ENCODE measurements at places on chromosomes 2 and 18. TPM values are rescaled to one million over a fixed set of nuclear protein-coding genes. Genes with fewer than 3 reads are reported as not detected.

The SERPINB2 gene
- polyA plus RNA-seq = 9.8 TPM

The DNER gene
- 1.4 TPM for polyA plus RNA-seq

DNA sequence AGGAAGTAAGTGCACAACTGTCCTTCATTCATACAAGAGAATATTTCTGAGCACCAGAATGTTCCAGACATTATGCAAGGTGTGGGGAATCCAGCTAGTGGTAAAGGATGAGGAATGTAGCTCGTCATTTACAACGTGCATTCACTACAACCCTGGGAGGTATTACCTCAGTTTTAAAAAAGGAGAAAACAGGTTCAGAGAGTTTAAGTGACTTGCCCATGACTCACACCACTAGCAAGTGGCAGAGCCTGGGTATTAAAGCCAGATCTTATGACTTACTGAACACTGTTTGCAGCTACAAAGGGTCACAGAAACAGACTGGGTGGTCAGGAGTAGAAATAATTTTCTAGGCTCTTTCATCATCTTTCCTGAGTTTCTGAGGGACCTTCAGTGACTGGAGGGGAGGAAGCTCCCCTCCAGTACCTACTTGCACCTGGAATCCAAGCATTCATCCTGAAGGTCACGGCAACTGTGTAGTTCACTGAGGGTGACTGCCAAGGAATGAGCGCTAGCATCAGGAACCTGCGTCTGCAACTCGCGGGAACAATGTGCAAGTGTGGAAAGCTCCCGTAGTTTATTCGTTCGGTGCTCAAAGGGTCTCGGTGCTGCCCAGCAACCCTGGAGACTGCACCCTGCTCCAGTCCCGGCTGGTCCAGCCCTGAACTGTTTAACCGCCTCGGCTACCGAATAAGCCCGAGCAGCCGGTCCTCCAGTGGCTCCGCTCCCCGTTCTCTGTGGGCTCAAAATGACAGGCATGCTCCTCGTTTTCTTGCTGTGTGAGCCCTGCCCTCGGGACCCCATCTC lies 647 bp downstream of the CCDC121 start:
- DNase-seq = no peak

DNA sequence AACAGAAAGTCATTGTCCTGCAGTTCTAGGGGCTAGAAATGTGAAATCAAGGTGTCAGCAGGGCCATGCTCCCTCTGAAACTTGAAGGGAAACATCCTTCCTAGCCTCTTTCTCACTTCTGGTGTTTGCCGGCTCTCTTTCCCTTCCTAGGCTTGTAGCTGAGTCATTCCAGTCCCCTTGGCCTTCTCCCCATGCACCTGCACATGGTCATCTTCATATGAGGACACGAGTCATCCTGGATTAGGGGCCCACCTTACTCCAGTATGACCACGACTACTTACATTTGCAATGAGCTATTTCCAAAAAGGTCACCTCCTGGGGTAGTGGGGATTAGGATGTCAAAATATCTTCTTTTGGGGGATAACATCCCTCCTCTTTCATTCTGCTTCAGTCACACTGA lies 168.5 kb upstream of the CXCR4 start:
- no peak for DNase-seq

GRCh38 chr2:78202986-78203670 lies 681.0 kb upstream of the LRRTM4 start:
- no peak for DNase-seq

The CYTIP gene
- polyA plus RNA-seq = not detected

DNA sequence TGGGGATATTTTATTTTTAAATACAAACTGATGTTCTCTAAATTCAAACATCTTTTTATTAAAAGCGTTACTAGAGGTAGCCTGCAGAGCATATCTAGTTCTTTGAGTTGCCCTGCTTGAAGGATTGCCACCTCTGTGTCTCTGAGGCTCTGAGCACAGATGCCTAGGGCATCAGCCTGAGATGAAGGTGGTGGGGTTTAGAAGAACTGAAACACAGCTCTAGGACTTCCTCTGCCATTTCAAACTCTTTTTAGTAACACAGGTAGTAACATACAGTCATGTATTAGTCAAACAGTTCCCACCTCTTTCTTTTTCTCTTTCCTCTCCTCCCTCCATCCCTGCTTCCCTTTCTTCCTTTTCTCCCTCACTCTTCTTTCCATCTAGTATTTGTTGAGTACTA lies 57.6 kb downstream of the TTC21B start:
- no peak for DNase-seq

- no peak for DNase-seq
Observed at GRCh38 chr2:65368468-65368867, 63.9 kb downstream of the SPRED2 start.

The G6PC2 gene
- polyA plus RNA-seq = not detected

DNA sequence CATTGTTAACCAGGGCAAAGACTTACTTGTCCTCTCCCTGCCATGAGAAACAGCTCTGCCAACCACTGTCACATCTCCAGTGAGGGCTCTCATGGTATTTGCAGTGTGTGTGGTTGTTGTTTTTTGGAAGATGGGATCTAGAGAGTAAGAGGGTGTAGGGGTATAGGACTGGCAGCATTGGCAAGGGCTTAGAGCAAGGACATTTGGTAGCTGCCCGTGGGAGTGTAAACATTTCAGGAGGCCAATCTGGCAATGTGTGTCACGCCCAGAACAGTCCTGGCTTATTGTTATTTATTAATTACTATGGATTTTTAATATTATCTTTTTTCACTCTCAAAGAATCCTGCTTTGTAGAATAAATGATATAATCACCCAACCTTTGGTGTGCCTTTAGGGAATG lies 90.5 kb downstream of the TMEM17 start:
- DNase-seq = no peak

Data from SK-N-SH (cell line).